Activated CD4-positive, alpha-beta memory T cell treated with anti-CD3 and anti-CD28 coated beads for 36 hours (primary cell): ENCODE measurements at places on chromosomes 5 and 9. TPM values are rescaled to one million over a fixed set of nuclear protein-coding genes. Genes with fewer than 3 reads are reported as not detected.

Gene PCDHGA8
- not detected for total RNA-seq

Gene TPPP
- total RNA-seq, result 0.55 TPM

GRCh38 chr9:121625590-121625989, 25.8 kb upstream of the DAB2IP start:
- DNase-seq, result no peak
- H3K4me1 ChIP-seq, result no peaks in the 10 kb centered on the region
- H3K36me3 ChIP-seq, result no peaks in the 10 kb centered on the region
- H3K27ac ChIP-seq, result no peak overlapping the region
- no peak overlapping the region for H3K4me3 ChIP-seq
- peaks cover 9% of the 10 kb centered on the region for H3K27me3 ChIP-seq

DNA sequence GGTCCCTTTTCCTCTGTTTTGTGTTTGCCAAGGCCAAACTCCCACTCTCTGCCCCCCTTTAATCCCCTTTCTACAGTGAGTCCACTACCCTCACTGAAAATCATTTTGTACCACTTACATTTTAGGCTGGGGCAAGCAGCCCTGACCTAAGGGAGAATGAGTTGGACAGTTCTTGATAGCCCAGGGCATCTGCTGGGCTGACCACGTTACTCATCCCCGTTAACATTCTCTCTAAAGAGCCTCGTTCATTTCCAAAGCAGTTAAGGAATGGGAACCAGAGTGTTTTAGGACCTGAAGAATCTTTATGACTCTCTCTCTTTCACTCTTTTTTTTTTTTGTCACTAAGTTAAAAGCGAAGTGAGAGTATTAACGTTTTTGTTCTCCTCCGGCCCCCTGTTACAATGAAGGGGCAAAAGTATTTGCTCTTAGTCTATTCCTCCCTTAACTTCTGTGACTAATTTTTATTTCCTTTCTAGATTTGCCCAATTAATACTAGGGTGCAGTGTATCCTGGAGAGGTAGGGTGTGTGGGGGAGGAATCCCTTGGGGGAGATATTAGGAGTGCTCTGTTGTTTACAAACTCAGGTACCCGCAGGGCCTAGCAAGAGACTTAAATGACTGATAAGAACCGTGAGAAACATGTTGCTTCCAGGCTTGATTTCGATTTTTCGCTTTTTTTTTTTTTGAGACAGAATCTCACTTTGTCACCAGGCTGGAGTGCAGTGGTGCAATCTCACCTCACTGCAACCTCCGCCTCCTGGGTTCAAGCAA, 14.7 kb downstream of the GM2A start:
- peaks cover 19% of the 10 kb centered on the region for H3K4me1 ChIP-seq
- no peak overlapping the region for H3K4me3 ChIP-seq
- no peaks in the 10 kb centered on the region for H3K27me3 ChIP-seq
- H3K36me3 ChIP-seq, result peaks cover 28% of the 10 kb centered on the region

DNA sequence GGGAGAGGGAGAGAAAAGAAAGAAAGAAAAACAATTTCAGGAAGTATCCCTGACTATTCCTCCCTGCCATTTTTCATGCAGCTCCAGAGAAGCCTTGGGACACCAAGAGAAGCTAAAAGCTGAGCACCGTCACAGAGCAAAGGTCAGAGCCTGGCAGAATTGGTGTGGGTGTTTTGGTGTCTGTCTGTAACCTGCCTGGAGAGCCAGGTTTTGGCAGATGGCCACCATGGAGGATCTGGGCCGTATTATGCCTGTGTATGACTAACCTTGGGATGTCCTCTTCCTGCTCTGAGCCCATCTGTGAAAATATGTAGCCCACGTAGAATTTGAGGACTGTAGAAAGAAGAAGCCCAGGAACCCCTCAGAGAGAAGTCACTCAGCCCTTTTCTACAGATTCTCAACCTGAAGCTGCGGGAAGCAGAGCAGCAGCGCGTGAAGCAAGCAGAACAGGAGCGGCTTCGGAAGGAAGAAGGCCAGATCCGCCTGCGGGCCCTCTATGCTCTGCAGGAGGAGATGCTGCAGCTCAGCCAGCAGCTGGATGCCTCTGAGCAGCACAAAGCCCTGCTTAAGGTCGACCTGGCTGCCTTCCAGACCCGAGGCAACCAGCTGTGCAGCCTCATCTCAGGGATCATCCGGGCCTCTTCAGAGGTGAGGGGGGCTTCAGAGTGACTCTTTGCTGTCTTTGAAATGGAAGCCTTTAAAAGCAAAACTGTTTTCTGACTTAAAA, 18.8 kb downstream of the GLE1 start:
- DNase-seq, result no peak
- peaks cover 41% of the 10 kb centered on the region for H3K36me3 ChIP-seq
- no peaks in the 10 kb centered on the region for H3K4me1 ChIP-seq
- no peak overlapping the region for H3K4me3 ChIP-seq

DNA sequence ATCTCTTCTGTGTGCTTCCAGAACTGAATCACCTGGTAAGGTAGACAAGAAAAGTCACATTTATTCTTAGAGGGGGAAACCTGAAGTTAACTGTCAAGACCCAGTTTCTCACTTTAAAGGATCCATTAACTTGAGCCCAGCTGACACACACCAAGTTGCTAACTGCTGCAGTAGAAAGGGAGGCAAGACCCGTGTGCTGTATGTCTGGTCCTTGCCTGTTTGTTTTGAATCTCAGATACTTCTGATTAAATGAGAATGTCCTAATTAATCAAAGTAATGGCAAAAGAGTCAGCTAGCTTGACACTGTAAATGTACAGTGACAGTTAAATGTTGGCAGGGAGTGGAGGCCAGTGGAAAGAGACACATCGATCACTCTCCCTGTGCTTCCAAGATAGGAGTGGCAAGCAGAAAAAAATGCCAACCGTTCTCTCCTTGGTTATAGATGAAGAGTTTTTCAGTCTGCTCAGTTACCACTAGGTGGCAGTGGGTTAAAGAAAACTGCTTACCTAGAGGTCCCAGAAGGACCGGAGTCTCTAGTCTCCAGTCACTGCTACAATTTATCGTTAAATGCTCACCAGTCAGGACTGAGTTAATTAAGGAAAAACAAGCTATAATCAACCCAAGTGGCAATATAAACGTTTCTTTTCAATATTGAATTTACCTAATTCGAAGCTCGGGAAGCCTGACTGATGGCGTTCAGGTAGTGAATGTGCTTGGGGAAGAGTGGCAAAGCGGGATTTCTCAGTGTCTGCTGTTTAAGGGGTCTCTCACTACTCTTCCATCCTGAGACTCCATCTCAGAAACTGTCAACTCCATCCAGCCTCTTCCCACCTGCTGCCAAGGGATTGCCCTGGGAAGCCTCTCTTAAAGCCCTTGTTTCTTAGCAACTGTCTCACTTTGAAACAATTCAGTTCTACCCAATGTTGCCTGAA, 18.4 kb downstream of the LSM11 start:
- H3K27me3 ChIP-seq, result no peaks in the 10 kb centered on the region
- DNase-seq, result no peak
- H3K36me3 ChIP-seq, result peaks cover 13% of the 10 kb centered on the region
- H3K4me3 ChIP-seq, result no peak overlapping the region
- peaks cover 15% of the 10 kb centered on the region for H3K4me1 ChIP-seq
- no peak overlapping the region for H3K27ac ChIP-seq

DNA sequence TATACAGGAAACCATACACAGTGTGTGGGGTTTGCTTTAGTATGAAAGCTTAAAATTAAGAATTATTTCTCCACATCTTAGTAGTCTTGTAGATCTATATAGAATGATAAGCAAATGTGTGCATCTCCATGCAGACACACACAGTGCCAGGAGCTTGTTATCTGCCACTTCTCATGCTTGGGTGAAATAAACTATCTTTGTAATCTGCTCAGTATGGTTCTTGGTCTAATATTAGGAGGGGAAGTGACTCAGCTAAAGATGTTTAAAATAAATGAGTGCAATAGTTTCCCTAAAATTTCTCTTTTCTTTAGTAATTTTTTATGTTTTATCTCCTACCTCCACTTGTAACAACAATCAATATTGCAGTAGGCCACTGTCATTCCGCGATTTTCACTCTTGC, 689.6 kb downstream of the TAF11L14 start:
- no peak overlapping the region for H3K27ac ChIP-seq
- no peaks in the 10 kb centered on the region for H3K4me1 ChIP-seq
- no peaks in the 10 kb centered on the region for H3K27me3 ChIP-seq
- no peak for DNase-seq
- no peaks in the 10 kb centered on the region for H3K36me3 ChIP-seq
- H3K4me3 ChIP-seq, result no peak overlapping the region
